ENCODE measurements at places on chromosomes 13 and 19.
A peak's percentile ranks its signal among the peaks of the same experiment; 100 is the strongest.

DNA sequence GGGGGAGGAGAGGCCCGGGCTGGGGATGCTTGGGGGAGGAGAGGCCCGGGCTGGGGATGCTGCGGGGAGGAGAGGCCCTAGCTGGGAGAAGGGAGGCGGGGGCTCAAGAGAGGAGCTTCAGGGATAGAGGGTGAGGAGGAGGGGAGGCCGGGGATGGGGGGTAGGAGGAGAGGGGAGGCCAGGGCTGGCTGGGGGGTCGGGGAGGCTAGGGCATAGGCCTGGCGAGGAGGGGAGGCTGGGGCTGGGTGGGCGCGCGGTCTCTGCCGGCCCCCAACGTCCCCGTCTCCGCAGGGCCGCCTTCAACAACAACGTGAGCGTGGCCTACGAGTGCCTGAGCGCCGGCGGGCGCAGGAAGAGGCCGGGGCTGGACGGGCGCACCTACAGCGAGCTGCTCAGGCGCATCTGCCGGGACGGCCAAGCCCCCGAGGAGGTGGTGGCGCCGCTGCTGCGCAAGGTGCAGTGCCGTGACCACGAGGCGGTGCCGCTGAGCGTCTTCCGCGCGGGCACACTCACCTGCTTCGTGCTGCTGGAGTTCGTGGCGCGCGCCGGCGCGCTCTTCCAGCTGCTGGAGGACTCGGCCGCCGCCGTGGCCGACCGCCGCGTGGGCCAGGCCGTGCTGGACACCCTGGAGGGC lies 11.4 kb downstream of the TPGS1 start:
- peaks cover 32% of the 10 kb centered on the region for H3K4me1 ChIP-seq
- no peak overlapping the region for H3K27ac ChIP-seq
- H3K4me3 ChIP-seq: no peak overlapping the region
- peaks cover 2% of the 10 kb centered on the region for H3K36me3 ChIP-seq

- DNase-seq: no peak
- H3K36me3 ChIP-seq: no peaks in the 10 kb centered on the region
- H3K27me3 ChIP-seq: no peaks in the 10 kb centered on the region
- no peak overlapping the region for H3K4me3 ChIP-seq
- peaks cover 7% of the 10 kb centered on the region for H3K4me1 ChIP-seq
- no peak overlapping the region for H3K27ac ChIP-seq
These were observed 70.0 kb upstream of the GTF3A start for GRCh38 chr13:27354379-27354778.

- no peaks in the 10 kb centered on the region for H3K36me3 ChIP-seq
- no peak overlapping the region for H3K27ac ChIP-seq
- no peak overlapping the region for H3K4me3 ChIP-seq
- no peak for DNase-seq
- no peaks in the 10 kb centered on the region for H3K27me3 ChIP-seq
- no peaks in the 10 kb centered on the region for H3K4me1 ChIP-seq
These were observed 156.2 kb downstream of the MZT1 start for GRCh38 chr13:72571191-72571590.

- no peak for DNase-seq
- no peak overlapping the region for H3K27ac ChIP-seq
- peaks cover 6% of the 10 kb centered on the region for H3K4me1 ChIP-seq
- H3K27me3 ChIP-seq: no peaks in the 10 kb centered on the region
These were observed 79.9 kb upstream of the ABCC4 start for GRCh38 chr13:95381212-95381527.

GRCh38 chr19:29687244-29687896 lies 22.1 kb downstream of the PLEKHF1 start:
- no peak for DNase-seq
- no peak overlapping the region for H3K27ac ChIP-seq
- no peak overlapping the region for H3K4me3 ChIP-seq
- H3K4me1 ChIP-seq: peaks cover 25% of the 10 kb centered on the region
- no peaks in the 10 kb centered on the region for H3K27me3 ChIP-seq
- no peaks in the 10 kb centered on the region for H3K36me3 ChIP-seq

GRCh38 chr13:20713014-20713376 lies 9.5 kb downstream of the IL17D start:
- no peak for DNase-seq
- H3K4me1 ChIP-seq: peaks cover 11% of the 10 kb centered on the region
- H3K4me3 ChIP-seq: no peak overlapping the region
- H3K27me3 ChIP-seq: no peaks in the 10 kb centered on the region
- no peak overlapping the region for H3K27ac ChIP-seq

DNA sequence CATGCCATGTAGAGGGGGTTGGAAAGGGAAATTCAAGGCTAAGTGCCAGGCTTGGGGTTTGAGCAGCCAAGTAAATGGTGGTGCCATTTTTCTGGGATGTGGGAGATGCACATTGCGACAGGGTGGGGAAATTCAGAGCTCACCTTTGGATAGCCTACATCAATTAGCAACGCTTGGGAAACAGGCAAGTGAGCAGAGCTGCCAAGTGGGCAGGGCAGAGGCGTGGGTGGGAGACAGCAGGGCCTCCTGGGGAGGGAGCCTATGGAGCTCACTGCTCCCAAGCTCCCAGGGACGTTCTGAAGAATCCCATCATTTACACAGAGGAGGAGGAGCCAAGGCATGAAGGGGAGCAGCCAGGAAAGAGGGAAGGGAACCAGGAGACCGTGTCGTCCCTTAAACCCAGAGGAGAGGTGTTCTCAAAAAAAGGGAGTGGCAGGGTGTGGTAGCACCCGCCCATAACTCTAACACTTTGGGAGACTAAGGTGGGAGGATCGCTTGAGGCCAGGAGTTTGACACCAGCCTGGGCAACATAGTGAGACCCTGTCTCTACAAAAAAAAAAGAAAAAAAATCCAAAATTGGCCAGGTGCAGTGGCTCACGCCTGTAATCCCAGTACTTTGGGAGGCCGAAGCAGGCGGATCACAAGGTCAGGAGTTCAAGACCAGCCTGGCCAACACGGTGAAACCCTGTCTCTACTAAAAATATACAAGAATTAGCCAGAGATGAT lies 11.5 kb upstream of the CCNE1 start:
- no peaks in the 10 kb centered on the region for H3K36me3 ChIP-seq
- H3K4me3 ChIP-seq: no peak overlapping the region
- H3K4me1 ChIP-seq: no peaks in the 10 kb centered on the region
- H3K27ac ChIP-seq: no peak overlapping the region
- DNase-seq: no peak

- no peak for DNase-seq
- H3K27ac ChIP-seq: no peak overlapping the region
- H3K36me3 ChIP-seq: no peaks in the 10 kb centered on the region
These were observed 43.0 kb upstream of the MCF2L start for GRCh38 chr13:112926003-112926402.

GRCh38 chr13:77219401-77219800 lies 107.5 kb downstream of the MYCBP2 start:
- H3K36me3 ChIP-seq: peaks cover 63% of the 10 kb centered on the region
- no peak for DNase-seq
- no peaks in the 10 kb centered on the region for H3K4me1 ChIP-seq
- H3K27ac ChIP-seq: no peak overlapping the region
- H3K4me3 ChIP-seq: no peak overlapping the region

DNA sequence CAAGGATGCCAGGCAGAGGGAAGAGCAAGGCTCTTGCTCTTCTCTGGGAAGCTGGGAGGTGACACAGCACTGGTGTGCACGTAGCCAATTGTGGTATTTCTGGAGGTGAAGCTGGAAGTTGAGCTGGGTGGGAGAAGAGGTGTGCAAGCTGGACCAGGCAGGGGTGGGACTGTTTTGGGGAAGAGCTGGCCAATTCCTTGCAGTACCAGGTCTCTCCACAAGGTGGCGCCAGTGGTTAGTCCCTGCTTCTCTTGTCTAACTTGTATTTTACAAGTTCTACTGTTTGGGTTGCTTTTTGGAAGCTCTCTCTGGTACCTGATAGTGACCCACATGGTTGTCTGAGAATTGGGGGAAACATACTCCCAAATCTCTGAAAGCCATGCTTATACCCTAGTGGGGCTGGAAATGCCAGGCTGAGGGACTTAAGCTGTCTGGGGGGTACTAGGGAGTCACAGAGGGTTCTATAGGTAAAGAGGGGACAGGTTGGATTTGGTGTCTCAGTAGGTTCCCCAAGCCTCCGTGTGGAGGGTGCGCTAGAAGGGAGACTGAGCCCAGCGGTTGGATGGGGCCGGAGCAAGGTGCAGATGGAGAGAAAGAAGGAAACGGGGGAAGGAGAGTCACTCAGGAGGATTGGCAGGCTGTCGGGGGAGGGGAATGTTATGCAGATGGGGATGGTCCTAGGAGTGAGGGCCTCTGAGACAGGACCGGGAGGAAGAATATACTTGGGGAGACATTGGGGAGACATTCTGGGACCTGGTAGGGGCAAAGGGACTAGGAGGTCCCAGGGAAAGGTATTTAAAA lies 3.0 kb downstream of the HPN start:
- DNase-seq: peak; percentile 55
- H3K27ac ChIP-seq: no peak overlapping the region
- no peaks in the 10 kb centered on the region for H3K36me3 ChIP-seq
- H3K4me1 ChIP-seq: peaks cover 43% of the 10 kb centered on the region
- no peaks in the 10 kb centered on the region for H3K27me3 ChIP-seq
- no peak overlapping the region for H3K4me3 ChIP-seq

Data from CD4-positive, alpha-beta T cell (primary cell).